Esophagus squamous epithelium (tissue), 5 donors: ENCODE measurements at places on chromosomes 3 and 15. TPM values are rescaled to one million over a fixed set of nuclear protein-coding genes. Genes with fewer than 3 reads are reported as not detected.
A peak's percentile ranks its signal among the peaks of the same experiment; 100 is the strongest.

DNA sequence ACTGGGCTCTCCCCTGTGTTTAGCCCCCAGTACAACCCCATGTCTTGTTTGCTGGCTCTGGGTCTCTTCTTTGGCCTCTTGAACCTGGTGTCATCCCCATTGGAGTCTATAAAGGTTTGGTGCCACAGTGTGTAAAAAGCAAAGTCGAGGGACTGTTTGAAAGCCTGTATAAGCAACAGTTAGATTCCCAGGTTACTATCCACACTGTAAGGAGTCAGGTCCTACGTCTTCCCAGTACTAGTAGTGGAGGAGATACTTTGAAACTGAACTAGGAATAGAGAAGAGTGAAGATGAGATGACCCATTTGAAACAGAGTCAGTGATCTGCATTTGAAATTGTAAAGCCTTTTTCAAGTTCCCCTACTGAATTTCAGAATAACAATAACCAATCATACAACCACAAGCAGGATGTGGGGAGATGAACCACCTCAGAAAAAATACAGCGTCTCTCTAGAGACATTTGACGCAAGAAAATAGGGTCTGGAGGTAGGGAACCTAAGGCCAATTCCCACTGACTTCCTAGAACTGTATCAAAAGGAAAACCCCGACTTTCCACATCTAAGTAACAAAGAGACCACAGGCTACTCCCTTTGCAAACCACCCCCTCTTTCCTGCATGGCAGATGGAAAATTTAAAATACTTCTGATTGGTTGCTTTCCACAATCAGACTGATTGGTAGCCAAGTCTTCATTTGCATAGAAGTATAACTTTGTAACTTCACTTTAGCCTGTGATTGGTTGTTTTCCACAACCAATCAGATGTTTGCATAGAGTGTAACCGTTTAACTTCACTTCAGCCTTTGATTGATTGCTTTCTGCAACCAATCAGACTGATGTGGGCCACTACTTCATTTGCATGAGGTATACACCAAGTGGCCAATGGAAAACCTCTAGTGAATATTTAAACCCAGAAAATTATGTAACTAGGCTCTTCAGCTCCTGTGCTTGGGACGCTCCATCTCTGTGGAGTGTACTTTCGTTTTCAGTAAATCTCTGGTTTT is 49.9 kb upstream of the NEDD4 start:
- H3K4me3 ChIP-seq: peak overlapping the region; percentile 22
- no peak overlapping the region for H3K27ac ChIP-seq
- no peaks in the 10 kb centered on the region for H3K27me3 ChIP-seq
- no peak for DNase-seq
- no peaks in the 10 kb centered on the region for H3K4me1 ChIP-seq

DNA sequence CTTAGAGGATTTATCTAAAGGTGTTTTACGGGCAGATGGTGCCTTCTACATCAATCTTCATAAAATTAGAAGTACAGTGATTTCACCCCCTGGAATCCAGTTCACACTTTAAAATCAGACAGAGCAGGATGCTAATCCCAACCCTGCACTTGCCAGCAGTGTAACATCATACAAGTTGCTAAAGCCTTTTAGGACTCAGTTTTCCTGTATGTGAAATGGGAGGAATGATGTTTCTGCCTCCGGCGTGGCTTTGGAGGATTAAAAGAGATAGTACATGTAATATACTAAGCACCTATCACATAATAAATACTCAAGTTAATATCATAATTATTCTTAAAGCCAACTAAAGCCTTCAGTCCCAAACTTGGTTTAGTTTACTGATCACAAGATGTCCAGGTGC is 257.2 kb upstream of the THBS1 start:
- no peaks in the 10 kb centered on the region for H3K4me1 ChIP-seq
- H3K27me3 ChIP-seq: no peaks in the 10 kb centered on the region
- no peak for DNase-seq

GRCh38 chr3:129552287-129553050 is 9.5 kb downstream of the H1-8 start:
- H3K4me1 ChIP-seq: peaks cover 13% of the 10 kb centered on the region
- H3K36me3 ChIP-seq: no peaks in the 10 kb centered on the region
- H3K4me3 ChIP-seq: no peak overlapping the region
- no peak for DNase-seq
- no peak overlapping the region for H3K27ac ChIP-seq

- no peak overlapping the region for H3K27ac ChIP-seq
- DNase-seq: no peak
- no peak overlapping the region for H3K4me3 ChIP-seq
- peaks cover 22% of the 10 kb centered on the region for H3K36me3 ChIP-seq
Observed at GRCh38 chr15:75861750-75862402, 18.6 kb downstream of the UBE2Q2 start.

Gene SPATA16
- not detected for total RNA-seq

Gene GOLGA8J
- not detected for total RNA-seq
